ENCODE measurements at places on chromosomes 5 and 9.
A peak's percentile ranks its signal among the peaks of the same experiment; 100 is the strongest.

- no peak for DNase-seq
These were observed 5.2 kb downstream of the F2R start for GRCh38 chr5:76720988-76721569.

GRCh38 chr9:95874989-95875304 lies 544 bp upstream of the ERCC6L2 start:
- peak; percentile 79 for DNase-seq

DNA sequence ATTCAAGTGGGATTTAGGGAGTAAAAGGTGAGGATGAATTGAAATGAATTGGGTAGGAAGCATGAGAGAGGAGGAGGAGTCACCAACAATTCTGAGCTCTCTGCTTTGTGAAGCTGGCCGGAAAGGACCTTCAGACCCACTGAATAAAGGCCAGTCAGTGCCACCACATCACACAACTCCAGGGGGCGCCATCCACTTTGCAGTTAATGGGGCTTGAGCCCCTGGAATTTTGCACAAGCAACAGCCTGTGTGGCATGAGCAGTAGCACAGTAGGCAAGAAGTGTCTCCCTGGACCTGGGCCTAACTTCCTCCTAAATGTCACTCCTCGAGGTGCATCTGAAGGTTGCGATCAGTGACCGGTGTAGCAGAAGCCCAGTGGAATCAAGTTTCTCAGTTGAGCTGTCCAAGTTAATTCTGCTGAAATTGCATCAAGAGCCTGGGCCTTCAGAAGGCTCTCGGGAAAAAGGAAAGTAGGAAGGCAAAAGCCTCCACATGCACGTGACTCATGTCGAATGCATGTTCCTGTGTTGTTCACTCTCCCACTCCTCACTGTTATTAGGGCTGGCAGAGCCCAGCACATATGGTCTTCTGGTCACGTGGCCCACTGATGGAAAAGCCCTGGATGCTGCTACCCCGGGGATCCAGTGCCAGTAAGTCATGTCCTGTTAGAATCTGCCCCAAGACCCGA lies 27.8 kb upstream of the GLIS3 start:
- no peak for DNase-seq

- no peak for DNase-seq
These were observed 337.9 kb upstream of the RFX3 start for GRCh38 chr9:3863686-3864085.

All from femur (tissue), 1 donor.